ENCODE measurements at places on chromosomes 2 and 18.

GRCh38 chr2:216692636-216693413, 2.5 kb downstream of the IGFBP5 start:
- DNase-seq, result peak; percentile 69

DNA sequence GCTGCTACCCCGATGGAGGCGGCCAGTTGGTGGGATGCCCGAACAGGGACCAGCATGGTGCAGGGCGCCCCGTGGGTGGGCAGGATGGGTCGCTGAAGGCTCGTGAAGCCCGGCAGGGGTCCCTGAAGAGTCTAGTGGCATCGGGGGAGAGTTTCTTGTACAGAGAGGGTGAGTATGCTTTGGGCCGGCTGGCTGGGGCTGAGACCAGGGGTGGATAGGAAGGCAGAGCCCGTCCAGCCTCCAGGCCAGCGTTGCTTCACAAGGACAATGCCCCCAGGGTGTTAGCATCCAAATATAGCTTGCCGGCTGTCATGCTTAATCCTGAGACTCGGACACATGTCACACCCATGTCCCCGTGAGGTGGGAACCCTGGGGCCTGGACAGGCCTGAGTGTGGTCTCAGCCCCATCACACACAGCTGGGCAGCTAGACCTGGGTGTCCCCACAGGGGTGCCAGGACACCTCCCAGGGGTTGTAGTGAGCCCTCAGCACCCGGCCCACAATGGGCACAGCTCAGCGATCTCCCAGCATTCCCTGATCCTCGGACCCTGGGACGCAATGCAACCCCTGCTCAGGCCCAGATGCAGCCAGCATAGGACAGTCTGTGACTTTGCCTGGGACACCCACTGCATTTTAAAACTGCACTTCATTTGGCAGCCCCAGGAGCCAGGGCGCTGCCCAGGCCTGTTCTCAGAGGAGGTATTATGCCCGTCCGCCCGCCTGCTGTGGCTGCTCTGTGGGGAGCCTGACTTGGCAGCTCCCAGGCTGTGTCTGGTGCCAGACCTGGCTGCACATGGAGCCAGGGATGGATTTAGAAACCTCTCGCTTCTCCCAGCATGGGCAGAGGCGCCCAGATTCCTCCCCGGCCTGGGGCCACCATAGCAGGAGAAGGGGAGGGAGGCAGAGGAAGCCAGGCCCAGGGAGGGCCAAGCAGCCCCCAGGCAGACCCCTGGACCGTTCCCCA, 36.4 kb downstream of the RAMP1 start:
- DNase-seq, result no peak

GRCh38 chr2:237198164-237198855, 112.6 kb downstream of the COPS8 start:
- no peak for DNase-seq

- DNase-seq, result no peak
Measured at GRCh38 chr2:96680561-96681141, 38.1 kb downstream of the FER1L5 start.

GRCh38 chr2:136118819-136119716, 1.1 kb upstream of the CXCR4 start:
- DNase-seq, result no peak

GRCh38 chr2:235737840-235738239, 244.0 kb downstream of the AGAP1 start:
- no peak for DNase-seq

DNA sequence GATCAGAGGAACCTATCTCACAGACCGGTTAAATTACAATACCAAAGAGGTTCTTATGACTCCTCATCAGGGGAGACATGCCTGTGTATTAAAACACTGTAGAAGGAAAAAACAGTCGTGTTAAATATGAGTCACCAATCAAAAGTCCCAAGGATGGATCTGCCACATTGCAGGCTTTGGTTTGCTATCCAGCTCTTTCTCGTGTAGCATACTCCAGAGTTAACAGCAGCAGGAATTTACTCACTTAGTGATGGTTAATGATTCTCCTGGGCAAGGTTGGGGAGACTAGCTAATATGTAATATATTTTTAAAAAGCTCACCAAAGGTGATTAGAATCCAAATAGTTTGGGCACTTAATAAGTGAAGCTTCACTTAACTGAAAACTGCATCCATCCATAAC, 109.7 kb downstream of the MBD5 start:
- peak; percentile 97 for DNase-seq

DNA sequence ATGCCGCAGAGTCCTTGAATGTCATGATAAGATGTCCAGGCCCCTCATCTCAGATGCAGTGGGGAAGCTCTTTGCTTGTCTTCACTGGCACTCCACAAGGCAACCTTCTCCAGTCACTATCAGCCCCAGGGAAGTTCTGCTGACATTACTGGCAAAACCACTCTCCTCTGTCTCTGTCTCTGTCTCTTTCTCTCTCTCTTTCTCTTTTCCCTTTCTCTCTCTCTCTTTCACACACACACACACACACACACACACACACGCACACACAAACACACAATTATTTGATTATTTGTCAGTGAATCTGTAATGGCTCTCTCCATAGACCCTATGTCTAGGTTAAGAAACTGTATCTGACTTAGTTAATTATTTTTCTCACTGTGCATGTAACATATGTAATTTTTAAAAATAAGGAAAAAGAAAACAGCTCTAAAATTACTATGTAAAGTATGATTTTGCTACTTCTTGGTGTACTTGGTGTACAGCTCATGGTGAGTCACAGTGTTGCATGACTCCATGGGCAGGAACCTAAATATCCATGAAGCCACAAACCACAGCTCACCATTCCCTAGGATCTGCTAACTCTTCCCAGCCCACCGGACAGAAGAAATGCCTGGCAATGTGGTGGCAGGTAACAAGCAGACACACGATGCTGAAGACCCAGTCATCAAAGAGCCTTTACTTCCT, 594.9 kb upstream of the ID2 start:
- peak; percentile 92 for DNase-seq

GRCh38 chr2:234451852-234452625, 44.8 kb downstream of the ARL4C start:
- no peak for DNase-seq

- DNase-seq, result no peak
Measured at GRCh38 chr2:233474308-233475160, 92.0 kb downstream of the USP40 start.

DNA sequence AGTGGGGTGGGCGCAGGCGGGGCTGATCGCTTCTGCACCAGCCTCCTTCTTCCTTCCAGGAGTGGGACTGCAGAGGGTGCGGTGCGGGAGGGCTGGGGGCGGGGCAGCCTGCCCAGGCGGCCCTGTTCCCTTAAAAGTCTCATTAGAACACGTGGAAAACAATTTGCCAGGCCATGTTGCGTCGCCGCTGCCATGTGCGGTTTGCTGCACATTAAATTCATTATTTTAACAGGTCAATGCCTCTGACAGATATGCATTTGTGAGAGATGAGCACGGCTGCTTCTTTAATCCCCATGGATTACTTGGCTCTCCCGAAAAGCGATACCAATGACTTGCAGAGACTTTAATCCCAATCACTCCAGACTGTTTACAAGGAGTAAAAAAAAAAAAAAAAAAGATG, 139.0 kb downstream of the CELF4 start:
- DNase-seq, result no peak

GRCh38 chr2:98658816-98659490, 50.6 kb downstream of the UNC50 start:
- no peak for DNase-seq

GRCh38 chr2:181114021-181114420, 133.6 kb downstream of the UBE2E3 start:
- DNase-seq, result no peak

DNA sequence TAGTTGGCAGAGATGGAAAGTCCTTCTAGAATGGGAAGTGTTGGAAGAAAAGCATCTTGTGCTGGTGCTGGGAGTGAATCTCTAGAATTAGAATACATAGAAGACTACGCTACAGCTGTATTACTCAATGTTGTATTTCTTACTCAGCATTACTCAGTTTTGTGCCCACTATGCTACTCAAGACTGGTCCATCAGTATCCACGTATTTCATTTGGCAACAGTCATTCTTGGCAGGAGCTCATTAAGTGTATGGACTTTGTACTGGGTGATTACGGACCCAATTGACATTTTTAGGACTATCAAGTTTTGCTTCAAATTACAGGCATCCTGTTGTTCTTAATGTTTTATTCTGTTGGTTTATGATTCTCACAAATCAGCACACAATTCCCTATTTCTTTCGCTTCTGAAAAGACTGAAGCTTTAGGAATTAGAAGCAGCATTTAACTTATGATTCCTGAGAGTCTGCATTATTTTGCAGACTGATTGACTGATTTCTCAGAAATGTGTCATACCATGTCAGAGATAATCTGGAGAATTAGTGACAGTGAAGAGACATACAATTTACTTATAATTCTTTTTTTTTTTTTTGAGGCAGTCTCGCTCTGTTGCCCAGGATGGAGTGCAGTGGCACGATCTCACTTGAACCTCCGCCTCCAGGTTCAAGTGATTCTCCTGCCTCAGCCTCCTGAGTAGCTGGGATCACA, 136.9 kb downstream of the MYO3B start:
- no peak for DNase-seq

DNA sequence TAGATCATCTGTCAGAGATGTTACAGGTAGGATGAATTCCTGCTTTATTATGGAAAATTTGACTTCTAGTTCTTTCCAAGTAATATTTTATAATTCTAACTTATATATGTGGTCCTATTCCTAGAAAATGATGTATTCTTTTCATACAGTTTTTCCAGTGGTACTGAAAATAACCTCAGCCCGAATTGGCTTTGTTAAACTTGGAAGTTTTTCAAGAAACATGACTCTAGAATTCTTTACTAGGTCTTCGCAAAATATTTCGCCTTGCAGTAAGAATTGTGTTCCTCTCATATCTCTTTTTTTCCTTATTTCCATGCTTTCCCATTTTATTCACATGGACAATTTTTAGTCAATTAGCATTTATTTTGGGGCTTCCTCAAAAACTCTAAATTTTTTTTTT, 60.5 kb downstream of the BMPR2 start:
- DNase-seq, result no peak

DNA sequence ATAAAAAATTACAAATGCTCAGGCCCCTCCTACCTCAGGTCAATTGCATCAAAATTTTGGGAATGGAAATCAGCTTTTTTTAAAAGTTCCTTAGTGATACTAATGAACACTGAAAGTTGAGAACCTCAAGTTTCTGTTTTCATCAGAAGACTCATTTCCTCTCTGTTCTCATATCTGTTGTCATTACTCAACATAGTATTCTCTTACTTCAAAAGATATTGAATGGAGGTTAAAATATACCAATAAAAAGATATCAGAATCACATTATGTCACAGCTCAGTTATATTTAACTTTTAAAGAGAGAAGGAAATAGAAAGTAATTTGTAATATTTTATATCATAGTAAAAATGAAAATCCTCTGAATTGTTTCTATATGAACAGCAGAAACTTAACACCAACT, 959.4 kb upstream of the LRRTM1 start:
- DNase-seq, result no peak

Measured in ACHN (cell line).